ENCODE measurements at places on chromosomes 6 and 20.

DNA sequence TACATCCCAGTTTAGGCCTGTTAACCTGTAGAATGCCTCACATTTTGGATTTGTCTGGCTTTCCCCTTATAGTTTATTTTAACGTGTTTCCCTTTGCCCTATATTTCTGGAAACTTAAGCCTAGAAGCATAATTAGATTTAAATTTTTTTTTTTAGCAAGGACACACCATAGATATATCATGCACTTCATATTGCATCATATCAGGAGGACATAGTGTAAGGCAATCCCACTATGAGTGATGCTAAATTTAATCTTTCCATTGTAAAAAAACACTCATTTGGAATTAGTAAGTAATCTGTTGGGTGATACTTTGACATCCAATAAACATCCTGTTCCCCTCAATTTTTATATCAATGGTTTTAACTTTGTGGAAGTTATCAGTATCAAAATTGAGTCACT, 10.3 kb upstream of the FAXC start:
- DNase-seq = no peak
- H3K27ac ChIP-seq = no peak overlapping the region
- H3K4me3 ChIP-seq = no peak overlapping the region
- H3K4me1 ChIP-seq = no peaks in the 10 kb centered on the region
- no peaks in the 10 kb centered on the region for H3K36me3 ChIP-seq

DNA sequence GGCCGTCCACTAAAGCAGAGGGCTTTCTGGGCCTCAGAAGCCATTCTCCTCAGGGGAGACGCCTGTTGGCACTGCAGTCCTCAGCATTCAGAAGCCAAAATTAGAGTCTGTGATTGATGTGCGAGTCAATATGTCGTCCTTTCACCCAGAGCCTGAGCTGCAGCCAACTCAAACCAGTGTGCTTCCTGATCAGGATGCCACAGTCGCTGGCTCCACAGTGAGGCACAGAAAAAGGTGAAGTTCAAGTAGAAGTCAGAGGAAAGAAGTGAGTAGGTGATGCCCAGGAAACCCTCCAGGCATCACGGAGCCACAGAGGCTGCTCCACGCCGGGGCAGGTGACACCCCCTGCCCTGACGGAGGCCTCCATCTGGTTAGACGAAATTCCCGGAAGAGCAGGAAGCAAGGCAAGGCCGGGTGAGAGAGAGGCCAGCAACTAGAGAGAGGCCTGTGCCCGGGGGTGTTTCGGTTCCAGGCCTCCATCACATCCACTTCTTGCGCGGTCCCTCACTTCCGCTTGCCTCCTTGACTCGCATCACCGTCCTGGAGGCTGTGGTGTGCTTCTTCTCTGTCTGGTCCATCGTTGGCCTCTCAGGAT, 177.7 kb upstream of the SNX9 start:
- peaks cover 8% of the 10 kb centered on the region for H3K4me1 ChIP-seq
- no peak overlapping the region for H3K27ac ChIP-seq
- H3K4me3 ChIP-seq = no peak overlapping the region

DNA sequence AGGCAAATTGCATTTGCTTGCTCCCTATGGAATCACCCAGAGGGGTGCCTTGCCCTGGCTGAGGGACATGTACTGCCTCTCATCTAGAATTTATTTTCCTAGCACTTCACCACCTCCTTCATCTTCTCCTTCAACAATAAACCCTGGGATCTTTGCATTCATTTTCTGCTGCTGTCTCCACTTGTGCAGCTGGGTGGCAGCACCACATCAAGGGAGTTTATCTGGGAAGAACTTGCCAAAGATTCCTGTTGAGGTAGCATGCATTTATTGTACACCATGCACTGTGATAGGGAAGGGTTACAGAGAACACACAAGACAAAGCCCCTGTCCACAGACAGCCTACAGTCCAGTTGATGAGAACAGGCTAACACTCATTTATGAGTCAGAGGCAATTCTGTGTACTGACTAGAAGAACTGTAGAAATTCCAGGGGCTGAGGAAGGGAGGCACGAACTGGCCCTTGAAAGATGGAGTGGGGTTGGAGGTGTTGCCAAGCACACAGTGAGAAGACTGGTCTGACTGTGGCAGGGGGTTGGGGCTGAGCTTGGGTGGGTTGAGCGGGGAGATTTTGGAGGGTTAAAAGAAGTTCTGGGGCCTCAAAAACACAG, 17.5 kb downstream of the C20orf173 start:
- H3K4me1 ChIP-seq = peaks cover 7% of the 10 kb centered on the region
- peak overlapping the region; percentile 74 for H3K27ac ChIP-seq
- H3K4me3 ChIP-seq = no peak overlapping the region
- DNase-seq = no peak

GRCh38 chr20:61733891-61734732, 331.6 kb downstream of the TAF4 start:
- no peak overlapping the region for H3K4me3 ChIP-seq
- DNase-seq = peak; percentile 35
- no peak overlapping the region for H3K27ac ChIP-seq

DNA sequence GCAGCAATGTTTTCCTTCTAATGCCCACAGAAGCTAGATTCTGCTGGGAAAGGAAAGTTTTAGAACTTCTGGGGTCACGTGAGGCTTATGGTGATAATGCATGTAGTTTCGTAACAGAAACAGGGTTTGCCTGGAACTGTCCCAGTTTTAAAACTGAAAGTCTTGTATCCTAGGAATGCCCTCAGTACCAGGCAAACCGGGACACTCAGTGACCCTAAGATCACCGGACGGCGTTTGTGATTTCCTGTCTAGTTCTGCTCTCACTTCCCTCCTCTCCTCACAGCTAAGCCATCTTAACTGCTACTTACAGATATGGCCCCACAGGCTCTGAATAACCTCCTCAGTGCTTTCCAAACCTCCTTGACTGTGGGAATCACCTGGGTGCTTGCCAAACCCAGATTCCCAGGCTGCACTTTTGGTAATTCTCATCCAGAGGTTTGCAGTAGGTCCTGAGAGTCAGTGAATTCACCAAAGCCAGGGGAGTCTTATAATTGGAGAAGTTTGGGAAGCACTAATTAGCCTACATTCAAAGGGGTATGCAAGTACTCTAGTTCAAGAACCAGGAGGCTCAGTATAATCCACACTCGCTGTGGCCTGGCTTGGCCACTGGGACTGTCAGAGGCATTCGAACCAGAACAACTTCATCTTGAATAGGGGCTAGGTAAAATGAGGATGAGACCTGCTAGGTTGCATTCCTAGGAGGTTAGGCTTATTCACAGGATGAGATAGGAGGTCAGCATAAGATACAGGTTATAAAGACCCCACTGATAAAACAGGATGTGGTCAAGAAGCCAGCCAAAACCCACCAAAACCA, 231.6 kb upstream of the MYLIP start:
- no peak overlapping the region for H3K4me3 ChIP-seq
- no peak overlapping the region for H3K27ac ChIP-seq
- no peaks in the 10 kb centered on the region for H3K27me3 ChIP-seq
- DNase-seq = no peak
- H3K4me1 ChIP-seq = no peaks in the 10 kb centered on the region

GRCh38 chr6:42333612-42334011, 116.0 kb upstream of the MRPS10 start:
- peaks cover 35% of the 10 kb centered on the region for H3K4me1 ChIP-seq
- no peak for DNase-seq
- H3K27ac ChIP-seq = no peak overlapping the region
- no peak overlapping the region for H3K4me3 ChIP-seq

DNA sequence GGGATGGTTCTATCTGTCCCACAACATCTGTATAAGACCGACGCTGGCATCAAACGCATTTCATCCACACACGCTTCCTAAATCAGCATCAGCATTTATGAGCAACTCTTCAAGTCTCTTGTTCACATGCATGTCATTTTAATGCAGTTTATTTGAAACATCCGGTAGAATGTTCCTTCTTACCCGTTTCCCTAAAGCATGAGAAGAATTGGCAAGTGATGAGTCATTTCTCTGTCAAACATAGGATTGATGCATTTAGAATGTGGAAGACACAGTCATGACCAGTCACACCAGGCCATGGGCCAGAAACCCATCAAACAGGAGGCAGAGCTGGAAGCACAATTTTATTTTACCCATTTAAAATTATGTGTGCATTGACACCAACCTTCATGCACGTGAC, 122.8 kb downstream of the UST start:
- no peak for DNase-seq
- H3K4me1 ChIP-seq = no peaks in the 10 kb centered on the region
- H3K27me3 ChIP-seq = peaks cover 5% of the 10 kb centered on the region
- H3K36me3 ChIP-seq = no peaks in the 10 kb centered on the region

DNA sequence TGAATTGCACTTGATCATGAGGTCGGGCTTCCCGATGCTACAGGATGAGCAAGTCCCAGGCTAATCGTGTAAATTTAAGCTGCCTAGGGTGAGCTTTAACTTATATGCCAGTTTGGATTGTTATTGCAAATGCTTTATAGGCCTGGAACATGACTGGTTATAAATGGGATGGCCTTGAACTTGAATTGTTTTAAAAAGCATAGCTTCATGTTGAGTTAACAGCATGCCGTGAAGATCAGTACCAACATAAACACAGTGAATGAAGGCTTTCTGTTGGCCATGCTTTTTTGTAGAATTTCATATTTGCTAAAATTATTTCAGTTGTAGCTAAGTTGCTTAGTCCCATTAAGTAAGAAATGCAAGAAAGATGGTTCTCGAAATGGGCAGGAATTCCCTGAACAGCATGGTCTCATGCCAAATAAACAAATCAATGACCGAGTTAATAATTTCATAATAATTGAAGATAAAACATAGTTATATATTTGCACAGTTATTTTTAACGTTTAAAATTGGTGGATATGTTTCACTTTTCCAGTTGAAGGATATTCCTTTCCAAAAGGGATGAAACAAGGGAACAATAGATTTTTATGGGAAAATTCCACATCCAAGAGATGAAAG, 76.6 kb upstream of the ARID1B start:
- H3K4me1 ChIP-seq = no peaks in the 10 kb centered on the region
- H3K27me3 ChIP-seq = peaks cover 1% of the 10 kb centered on the region
- DNase-seq = no peak
- H3K36me3 ChIP-seq = no peaks in the 10 kb centered on the region

DNA sequence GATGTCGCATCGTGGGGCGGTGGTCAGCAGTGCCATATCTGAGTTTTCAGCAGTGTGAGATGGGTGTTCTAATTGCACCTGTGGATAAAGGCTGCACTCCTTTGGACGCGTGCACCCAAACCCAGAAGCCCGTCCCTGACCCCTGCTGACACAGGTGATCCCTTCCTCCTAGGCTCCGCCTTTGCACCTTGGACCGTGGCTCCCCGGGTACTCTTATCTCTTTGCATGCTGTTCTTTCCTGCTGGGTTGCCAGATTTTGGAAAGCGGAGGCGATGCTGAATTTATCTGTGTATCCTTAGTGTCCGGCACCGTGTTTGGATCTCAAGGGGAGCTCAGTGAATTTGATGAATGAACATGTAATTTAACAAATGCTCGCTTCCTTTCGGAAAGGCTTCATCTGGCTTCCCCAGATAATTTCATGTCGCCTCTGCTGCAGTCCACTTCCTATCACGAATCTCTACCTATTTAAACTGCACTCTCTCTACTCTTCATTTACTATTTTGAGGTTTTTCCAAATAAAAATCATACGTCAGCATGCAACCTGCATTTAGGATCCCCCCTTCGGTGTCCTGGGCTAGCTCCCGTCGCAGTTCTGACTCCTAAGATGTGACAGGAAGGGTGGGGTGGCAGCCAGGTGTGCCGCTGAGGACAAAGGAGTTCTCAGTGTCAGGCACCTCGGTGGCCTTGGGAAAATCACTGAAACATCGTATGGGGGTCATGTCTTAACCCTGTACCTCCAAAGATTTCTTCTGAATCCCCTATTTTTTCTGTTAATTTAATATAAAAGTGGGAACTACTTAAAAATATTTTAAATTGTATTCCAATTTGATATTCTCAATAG, 753 bp upstream of the PERP start:
- H3K27me3 ChIP-seq = peaks cover 49% of the 10 kb centered on the region
- H3K4me1 ChIP-seq = peaks cover 24% of the 10 kb centered on the region
- peak overlapping the region; percentile 83 for H3K4me3 ChIP-seq
- H3K36me3 ChIP-seq = no peaks in the 10 kb centered on the region
- peak; percentile 23 for DNase-seq

DNA sequence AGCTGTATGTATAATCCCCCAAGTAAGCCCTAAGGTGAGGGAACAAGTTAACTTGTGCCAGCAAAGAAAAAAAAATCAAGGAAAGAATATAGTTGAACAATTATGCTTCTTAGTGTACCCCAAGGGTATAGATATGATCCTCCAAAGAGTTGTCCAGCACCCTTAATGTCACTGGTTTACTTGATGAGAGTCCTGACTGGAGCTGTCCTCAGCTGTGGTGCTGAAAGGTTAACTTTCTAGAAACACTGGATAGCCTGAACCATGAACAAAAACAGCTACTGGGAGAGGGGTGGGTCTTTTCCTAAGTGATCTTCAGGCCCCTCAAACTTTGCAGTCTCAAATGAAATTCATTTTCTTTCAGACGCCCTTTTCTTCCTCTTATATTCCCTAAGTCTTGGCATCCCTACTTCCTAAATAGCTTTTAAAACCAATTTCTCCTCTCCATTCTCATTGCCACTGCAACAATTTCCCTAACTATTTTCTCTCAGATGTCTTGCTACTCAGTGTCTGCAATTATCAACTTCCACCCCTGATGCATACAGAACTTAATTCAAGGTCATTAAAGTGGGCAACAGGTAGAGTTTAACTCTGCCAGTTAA, 83.5 kb upstream of the PROKR2 start:
- DNase-seq = no peak
- H3K36me3 ChIP-seq = peaks cover 9% of the 10 kb centered on the region
- H3K27me3 ChIP-seq = peaks cover 10% of the 10 kb centered on the region
- H3K27ac ChIP-seq = no peak overlapping the region
- H3K4me3 ChIP-seq = no peak overlapping the region

- H3K4me1 ChIP-seq = peaks cover 58% of the 10 kb centered on the region
- H3K36me3 ChIP-seq = peaks cover 33% of the 10 kb centered on the region
- H3K27ac ChIP-seq = no peak overlapping the region
- H3K4me3 ChIP-seq = peak overlapping the region; percentile 0
- no peaks in the 10 kb centered on the region for H3K27me3 ChIP-seq
These were observed 2.3 kb upstream of the GMDS start for GRCh38 chr6:2247664-2248063.

GRCh38 chr6:162708971-162709370, 18.6 kb downstream of the PRKN start:
- no peaks in the 10 kb centered on the region for H3K27me3 ChIP-seq
- no peak overlapping the region for H3K27ac ChIP-seq
- H3K4me1 ChIP-seq = peaks cover 5% of the 10 kb centered on the region
- no peak for DNase-seq

GRCh38 chr20:45039475-45039820, 61.5 kb downstream of the KCNS1 start:
- no peak overlapping the region for H3K4me3 ChIP-seq
- peaks cover 9% of the 10 kb centered on the region for H3K36me3 ChIP-seq
- no peaks in the 10 kb centered on the region for H3K27me3 ChIP-seq
- no peak for DNase-seq
- no peak overlapping the region for H3K27ac ChIP-seq
